Cardiac fibroblast (primary cell): ENCODE measurements at places on chromosomes 16 and 17.
A peak's percentile ranks its signal among the peaks of the same experiment; 100 is the strongest.

DNA sequence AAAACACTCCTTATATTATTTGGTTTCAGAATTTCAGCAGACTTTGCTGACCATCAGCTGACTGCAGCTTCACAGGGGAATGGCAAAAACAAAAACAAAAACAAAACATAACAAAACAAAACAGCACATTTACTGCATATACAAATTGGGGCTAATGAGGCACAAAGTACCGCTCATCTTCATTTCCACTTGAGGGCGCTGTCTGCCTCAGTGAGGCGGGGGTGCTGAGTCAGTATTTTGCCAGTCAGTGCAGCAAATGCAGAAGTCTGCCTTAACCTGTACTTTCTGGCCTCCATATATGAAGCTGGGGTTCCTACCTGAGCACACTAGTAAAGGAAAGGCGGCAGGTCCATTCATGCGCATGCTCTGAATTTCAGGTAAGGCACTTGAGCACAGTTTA is 13.5 kb upstream of the DYNLRB2 start:
- DNase-seq, result peak; percentile 20

- no peak for DNase-seq
Measured at GRCh38 chr16:50666658-50667496, 14.2 kb downstream of the SNX20 start.

GRCh38 chr17:72754513-72754912 is 338.0 kb downstream of the SLC39A11 start:
- DNase-seq, result no peak

DNA sequence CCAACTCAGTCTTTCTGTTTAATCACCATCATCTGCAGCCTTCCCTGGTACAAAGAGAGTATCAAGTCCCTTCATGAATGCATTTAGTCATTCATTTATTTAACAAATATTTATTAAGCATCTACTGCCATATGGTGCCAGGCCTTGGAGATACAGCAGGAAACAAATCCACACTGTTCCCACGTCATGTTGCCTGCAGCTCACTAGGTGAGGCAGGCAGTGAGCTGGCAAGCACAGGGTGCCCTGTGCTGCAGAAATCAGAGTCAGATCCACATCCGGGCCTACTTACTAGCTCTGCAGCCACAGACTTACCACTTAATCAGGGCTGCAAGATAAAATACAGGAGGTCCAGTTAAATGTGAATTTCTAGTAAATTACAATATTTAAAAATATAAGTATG is 38.5 kb upstream of the CES5A start:
- DNase-seq, result no peak

DNA sequence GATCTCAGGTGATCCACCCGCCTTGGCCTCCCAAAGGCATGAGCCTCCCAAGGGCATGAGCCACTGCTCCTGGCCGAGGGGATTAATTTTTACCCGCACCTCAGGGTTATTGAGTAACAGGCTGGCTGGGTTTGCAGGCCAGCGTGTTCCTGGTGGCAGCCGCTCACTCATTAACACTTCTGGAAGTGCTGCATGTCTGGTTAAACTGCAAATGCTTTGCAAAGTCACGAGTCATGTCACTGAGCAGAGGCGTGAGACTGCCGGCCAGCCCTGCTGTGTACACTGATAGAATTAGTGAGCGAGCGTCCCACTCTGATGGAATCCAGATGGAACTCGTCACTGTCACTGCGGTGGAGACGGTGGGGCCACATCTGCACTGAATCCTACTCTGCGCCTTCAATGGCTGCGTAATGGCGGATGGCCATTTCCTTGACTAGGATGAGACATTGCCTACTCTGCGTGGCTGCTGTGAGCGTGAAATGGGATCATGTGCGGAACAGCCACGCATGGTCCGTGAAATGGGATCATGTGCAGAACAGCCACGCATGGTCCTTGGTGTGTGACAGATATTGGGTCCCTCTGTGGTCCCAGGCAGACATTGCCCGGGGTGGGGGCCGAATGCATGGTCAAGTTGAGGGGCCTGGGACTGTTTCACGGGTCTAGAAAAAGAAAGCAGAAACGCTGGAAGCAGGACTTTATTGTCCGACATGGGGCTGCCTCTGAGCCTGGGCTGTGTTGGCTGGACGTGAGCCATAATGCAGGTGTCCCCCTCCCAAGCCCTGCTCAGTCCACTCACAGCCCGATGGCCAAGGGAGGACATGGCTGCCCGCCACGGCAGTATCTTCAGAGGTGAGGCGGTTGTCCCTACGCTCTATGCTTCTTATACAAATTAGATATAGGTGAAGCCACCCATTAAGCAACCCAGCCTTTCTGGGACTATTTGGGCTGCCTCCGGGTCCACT is 740 bp upstream of the SLC5A10 start:
- DNase-seq, result no peak

DNA sequence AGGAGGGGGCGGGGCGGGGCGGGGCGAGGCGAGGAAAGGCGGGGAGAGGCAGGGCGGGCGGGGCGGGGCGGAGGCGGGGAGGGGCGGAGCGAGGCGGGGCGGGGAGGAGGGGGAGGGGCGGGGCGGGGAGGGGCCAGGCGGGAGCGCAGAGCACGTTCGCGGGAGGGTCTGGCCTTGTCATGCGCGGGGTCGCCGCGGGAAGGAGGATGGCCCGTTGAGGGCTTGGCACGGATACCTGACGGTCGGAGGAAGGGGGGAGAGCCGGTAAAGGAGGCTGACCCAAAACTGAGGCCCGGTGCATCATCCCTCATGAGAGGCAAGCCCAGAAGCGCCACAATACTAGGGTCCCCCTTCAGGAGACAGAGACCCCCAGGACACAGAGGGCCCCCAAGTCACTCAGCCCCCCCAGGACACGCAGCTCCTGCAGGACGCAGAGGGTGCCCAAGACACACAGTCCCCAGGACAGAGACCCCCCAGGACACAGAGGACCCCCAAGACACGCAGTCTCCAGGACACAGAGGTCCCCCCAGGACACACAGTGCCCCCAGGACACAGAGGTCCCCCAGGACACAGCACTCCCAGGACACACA is 593 bp upstream of the WDR45B start:
- no peak for DNase-seq

DNA sequence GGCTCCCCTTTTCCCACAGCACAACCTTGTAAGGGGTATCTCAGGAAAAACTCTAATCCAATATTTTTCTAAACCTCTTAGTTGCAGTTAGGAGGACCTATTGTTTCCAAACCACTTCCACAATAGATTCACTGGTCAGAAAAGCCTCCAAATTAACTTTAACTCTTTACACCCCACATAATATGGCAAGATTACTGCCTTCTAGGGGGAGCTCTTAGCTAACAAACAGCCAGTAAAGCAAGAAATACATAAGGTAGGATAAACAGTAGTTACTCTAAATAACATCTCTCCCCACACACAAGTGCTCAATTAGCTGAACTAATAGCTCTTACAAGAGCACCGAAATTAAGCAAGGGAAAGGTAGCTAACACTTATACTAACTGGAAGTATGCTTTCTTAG is 192.1 kb upstream of the KIF2B start:
- DNase-seq, result no peak

DNA sequence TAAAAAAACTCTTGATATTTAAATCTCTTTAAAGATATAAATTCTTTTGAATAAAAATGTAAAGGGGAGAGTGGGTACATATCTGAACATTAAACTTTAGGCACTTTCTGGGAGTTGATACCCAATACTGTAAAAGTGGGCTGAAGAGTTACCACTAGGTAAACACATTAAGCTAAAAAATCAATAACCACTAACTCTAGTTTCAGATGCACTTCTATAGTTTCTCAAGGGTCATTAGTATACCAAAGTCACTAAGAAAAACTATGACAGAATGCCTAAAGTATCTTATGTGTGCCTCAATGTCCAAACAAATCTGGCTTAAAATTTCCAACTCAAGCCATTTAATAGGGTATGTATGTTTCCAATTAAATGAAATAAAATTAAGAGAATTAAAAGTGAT is 13.1 kb upstream of the CFDP1 start:
- no peak for DNase-seq

GRCh38 chr17:50944054-50944901 is 78.1 kb upstream of the TOB1 start:
- DNase-seq, result peak; percentile 42

- peak; percentile 79 for DNase-seq
Measured at GRCh38 chr16:85563515-85564276, 49.4 kb upstream of the GSE1 start.

GRCh38 chr16:15559176-15559575 is 83.8 kb downstream of the MARF1 start:
- DNase-seq, result no peak

DNA sequence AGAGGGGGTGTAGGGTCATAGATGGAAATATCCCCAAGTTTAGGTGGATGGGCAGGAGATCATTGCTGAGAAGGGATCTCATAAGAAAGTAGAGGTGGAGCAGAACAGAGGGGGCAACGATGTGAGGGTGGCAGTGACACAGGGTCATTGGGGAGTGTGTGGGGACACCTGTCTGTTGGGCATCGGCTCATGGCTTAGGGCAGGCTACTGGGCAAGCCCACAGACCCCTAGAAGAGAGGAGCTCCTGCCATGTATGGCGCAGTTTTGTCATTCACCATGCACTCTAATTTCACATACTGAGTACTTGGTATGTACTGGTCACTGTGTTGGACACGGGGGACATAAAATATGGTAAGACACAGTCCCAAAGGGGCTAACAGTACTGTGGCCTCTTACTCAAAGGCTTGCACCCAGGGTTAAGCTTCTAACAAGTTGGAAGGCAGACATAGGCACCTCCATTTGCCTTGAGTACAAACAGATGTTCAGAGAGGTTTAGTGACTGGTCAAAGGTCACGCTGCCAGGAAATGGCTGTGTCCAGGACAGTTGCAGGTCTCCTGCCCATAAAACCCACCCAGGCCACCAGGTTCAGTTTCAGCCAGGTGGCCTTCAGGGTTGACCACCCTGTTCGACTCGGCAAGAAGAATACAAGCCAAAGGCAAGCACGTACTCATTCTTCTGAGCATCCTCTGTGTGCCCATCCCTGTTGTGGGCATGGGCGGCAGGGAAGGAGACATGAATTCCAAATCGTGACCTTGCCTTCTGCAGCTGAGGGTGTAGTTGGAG is 580.2 kb downstream of the KCNJ18 start:
- no peak for DNase-seq

DNA sequence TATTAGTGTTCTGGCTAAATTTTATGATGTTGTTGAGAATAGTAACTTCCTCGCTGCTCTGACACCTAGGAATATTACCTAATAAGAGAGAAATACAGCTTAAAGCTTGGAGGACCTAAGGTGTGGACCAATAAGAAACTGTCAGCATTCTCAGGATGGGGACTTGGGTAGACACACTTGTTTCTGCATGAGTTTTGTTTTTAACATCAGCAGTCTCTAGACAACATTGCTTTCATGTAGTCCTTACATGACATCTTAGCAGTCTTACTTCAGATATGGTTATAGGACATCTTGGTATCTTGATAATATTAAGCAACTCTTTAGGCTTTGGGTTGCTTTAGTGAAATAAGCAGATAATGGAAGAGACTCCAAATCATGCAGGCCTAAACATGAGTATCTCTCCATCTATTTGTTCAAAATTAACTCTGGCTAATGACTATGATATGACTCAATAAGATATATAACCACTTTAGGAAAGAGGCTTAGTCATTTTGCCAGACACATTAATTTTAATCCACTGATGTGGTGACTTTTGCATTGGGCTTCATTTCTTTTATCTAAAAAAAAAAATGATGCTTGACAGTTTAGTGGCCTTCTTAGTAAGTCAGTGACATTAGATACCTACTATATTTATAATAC is 84.5 kb downstream of the WNT3 start:
- no peak for DNase-seq

GRCh38 chr16:16014329-16015224 is 65.2 kb downstream of the ABCC1 start:
- DNase-seq, result peak; percentile 78

GRCh38 chr16:78505544-78506366 is 406.3 kb downstream of the WWOX start:
- peak; percentile 75 for DNase-seq

- peak; percentile 78 for DNase-seq
Measured at GRCh38 chr16:16127469-16128116, 95.7 kb downstream of the ABCC6 start.

DNA sequence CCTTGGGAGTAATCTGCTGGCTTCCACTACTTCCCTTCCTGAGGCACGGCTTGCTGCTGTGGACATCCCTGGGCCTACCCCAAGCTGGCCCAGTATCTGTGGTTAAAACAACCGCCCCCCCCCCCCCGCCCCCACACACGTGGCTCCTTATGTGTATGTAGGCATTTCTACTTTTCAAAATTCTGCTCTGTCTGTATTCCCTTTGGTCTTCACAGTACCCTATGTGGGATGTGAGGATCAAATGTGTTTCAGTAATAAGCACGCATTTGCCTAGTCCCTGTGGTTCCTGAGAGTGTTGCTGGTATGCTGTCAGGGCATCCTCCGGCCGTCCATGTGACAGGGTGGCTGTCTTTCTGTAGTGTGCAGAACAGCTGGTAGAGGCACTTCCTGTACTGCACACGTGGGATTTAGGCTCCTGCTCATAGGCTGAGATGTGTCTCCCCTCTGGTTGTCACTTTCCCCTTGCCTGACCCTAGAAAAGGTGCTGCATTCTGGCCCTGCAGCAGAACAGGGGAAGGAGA is 2.2 kb downstream of the NT5M start:
- no peak for DNase-seq

DNA sequence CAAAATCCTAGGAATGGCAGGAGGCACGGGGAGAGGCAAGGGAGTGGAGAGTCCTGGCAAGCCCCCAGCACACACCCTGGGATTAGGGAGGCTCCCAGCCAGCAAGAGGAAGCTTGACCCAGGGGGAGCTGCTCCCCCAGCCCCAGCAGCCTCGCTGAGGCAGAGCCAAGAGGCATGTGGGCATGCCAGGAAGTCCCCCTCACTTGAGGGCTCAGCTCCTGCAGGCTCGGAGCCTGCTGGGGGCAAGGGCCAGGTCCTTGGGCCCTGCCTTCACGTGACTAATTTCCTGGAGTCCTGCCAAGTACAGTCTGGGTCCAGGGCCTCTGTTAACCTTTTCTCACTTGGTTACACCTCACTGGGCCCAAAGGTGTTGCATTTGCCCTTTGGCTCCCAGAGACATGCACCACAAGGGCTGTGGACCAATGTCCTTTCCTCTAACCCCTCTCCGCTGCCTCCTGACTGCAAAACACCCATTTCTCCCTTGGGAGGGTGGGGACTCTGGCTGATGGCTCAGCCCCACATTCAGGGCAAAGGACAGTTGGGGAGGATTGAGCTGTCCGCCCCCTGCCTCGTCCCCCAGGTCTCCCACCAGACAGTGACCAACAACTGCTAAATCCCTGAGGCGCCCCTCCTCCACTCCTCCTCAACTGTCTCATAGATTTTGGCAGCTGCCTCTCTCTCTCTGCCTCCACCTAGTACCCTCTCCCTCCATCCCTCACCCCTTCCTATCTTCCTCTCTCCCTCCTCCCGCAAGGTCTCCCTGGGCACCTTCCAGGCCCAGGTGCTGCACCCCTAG is 4.4 kb upstream of the SLC47A2 start:
- no peak for DNase-seq
